ENCODE measurements at places on chromosomes 16 and 17. TPM values are rescaled to one million over a fixed set of nuclear protein-coding genes. Genes with fewer than 3 reads are reported as not detected.

SLC13A5 gene
- under 0.01 TPM for polyA plus RNA-seq

DNA sequence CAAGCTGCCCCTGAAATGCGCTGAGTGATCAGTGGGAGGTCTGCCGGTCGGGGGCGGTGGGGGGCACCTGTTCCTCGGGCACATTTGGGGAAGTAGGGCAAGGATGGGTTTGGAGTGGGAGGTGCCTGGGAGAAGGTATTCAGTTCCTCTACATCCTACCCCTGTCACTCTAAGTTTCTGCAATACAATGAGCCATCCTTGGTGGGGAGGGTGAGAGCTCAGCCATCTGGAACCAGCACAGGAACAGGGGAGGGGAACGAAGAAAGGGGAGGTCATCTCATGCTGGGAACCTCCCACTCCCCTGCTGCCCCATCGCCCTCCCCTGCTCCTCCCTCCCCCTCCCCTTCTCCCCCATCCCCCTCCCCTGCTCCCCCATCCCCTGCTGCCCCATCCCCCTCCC, 4.2 kb downstream of the DPH1 start:
- DNase-seq: no peak

GRCh38 chr16:14354561-14355351, 275.3 kb downstream of the PARN start:
- DNase-seq: no peak

DNA sequence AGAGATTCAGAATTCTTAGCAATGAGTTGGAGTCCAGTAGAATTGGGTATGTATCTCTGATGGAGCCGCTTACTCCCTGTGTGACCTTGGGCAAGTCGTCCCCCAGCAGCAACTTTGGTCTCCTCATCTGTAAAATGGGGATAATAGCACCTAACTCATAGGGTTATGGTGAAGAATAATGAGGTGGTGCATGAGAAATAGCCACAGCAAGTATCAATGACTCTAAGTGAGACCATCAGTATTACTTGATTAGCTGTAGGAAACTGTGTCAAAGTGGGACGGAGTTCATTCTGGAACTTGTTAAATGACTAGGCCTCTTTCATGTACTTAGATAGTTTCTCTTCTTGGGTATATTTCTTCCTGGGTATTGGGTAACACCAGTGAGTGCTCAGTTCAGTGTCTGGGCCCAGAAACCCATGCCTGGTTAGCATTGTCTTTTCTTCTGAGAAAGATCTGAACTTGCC, 6.4 kb downstream of the PRKCB start:
- no peak for DNase-seq

ARHGDIG gene
- polyA plus RNA-seq: not detected

ZNF48 gene
- 2.4 TPM for polyA plus RNA-seq

GRCh38 chr17:32993977-32994376, 2.3 kb downstream of the SPACA3 start:
- DNase-seq: no peak

DNA sequence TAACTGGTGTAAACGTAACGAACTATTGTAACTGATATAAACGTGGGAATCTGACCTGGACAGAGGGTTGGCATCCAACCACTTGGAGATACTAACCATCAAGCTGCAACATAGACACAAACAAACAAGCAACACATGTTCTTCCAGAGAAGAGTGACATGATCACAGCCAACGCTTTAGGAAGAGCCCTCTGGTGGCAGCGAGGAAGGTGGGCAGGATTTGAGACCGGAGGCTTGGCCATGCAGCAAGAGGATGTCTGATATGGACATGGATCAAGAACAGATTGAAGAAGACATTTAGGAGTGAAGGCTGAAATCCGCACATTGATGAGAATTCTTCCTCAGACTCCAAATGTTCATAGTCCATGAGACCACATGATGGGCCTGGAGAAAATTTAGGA, 40.3 kb upstream of the TNRC6A start:
- DNase-seq: no peak

- no peak for DNase-seq
These were observed 20.3 kb downstream of the KIFC3 start for GRCh38 chr16:57781741-57782606.

- no peak for DNase-seq
These were observed 54.7 kb upstream of the FASN start for GRCh38 chr17:82152556-82153294.

GRCh38 chr16:15958703-15959348, 9.4 kb downstream of the ABCC1 start:
- DNase-seq: no peak

DNA sequence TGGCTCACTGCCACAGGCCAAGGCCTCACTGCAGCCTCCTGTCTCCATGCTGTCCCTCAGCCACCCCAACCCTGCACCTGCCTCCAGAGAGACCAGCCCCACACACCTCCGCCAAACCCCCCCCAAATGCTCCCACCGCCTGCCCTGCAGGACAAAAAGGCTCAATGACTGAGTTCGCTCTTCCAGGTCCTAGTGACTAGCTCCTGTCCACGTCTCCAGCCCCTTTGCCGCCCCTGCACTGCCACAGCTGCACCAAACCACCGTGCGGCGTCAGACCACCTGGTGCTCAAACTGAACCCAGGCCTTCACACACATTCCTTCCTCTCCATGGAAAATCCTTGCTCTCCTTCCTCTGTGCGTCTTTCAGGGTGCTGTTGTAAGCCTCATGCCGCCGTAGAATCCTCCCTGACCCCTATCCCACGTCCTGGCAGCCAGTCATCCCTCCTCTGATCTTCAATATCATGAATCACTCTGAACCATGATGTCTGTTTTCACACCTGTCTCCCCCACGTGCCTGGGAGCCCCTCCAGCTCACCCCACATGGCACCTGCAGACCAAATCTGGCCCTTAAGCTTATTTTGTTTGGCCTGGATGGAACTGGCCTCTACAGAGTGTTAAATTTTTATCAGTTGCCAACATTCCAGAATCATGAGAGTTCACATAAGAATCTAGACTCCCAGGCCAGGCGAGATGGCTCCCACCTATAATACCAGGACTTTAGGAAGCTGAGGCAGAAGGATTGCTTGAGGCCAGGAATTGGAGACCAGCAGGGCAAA, 4.3 kb upstream of the GSG1L start:
- no peak for DNase-seq
